ENCODE measurements at places on chromosomes 11 and 22.

DNA sequence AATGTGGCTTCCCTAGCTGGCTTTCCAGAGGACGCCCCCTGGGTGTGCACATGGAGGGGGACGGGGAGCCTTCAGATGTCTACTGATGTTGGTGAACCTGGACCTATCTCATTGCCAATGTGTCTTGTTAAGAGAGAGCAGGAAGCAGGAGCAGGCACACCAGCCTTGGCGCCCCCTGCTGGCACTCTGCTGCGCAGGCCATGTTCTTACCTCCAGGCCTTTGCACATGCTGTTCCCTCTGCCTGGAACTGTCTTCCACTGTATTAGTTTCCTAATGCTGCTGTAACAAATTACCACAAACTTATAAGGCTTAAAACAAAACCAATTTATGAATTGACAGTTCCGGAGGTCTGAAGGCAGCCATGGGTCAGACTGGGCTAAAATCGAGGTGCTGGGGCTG, 23.6 kb upstream of the MN1 start:
- no peak for DNase-seq

- DNase-seq = no peak
These were observed 100.8 kb downstream of the ALX4 start for GRCh38 chr11:44208976-44209603.

DNA sequence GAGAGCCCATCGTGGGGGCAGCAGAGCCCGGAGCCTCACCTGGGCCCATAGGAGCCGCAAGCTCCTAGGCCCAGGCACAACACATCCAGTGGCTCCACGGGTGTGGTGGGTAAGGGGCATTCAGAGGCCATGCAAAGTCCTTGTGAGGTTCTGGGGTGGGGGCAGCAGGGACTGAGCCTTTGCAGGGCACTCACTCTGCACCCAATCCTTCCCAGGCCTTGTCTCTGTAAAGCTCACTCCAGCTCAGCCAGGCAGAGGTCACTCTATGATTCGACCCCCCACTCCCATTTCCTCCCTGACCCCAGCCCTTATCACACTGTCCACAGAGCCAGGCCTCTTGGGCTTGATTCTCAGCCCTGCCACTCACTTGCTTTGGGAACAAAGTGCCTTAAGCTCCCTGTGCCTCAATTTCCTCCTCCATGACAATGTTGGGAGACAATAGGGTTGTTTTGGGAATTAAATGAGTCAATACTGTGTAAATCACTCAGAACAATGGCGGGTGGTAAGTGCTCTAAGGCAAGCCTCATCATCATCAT, 46.6 kb downstream of the LRRC32 start:
- no peak for DNase-seq

GRCh38 chr11:130671801-130672700, 223.6 kb downstream of the ADAMTS15 start:
- peak; percentile 12 for DNase-seq

GRCh38 chr11:40716344-40717130, 742.9 kb downstream of the LRRC4C start:
- no peak for DNase-seq

DNA sequence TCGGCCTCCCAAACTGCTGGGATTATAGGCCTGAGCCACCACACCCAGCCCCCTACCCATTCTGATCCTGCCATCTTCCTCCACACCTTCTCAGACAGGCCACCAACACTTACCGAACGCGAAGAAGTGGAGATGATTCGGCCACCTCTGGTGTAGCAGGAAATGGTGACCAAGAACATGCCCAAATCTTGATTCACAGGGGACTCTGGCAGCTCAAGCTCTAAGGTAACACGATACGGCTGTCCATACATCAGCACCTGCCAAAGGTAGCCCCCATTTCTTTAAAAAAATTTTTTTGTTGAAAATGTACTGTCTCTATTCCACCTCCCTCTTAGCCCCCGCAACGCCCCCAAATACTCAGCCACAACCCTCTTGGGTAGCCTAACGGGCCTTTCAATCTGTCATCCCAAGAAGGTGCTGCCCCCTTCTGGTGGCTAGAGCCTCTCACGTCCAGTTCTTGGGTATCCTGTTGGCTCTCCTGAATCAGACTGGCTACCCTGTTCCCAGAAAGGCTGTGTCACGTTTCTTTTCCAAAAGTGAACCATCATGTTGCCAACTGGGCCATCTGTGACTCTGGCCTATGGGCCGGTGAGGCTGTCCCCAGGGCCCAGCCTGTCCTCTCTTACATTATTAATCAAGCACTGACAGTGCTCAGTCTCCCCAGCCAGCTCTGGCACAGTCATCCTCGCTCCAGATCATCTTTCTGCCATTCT, 5.3 kb upstream of the LRRN4CL start:
- no peak for DNase-seq

GRCh38 chr22:39710380-39711150, 140.0 kb downstream of the CACNA1I start:
- DNase-seq = no peak

Measured in Caki2 (cell line).